ENCODE measurements at places on chromosomes 1 and 21.

DNA sequence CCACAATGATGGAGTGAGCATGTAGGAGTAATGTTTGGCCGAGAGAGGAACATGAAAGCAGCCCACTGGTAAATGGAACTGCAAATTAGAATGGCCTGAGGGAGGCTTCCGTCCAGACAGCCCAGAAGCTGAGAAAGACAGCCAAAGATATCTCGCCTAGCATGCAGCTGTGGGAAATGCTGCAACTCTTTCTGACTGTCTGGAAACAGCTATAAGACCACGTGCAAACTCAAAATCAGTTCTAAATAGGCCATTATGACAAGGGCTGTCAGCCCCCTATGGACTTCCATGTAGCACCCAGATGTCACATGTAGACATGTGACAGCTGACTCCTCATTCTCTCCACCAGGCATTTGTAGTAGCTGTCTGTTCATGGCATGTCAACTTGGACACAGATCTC is 62.9 kb upstream of the ATP1A1 start:
- no peak for DNase-seq

- no peak for DNase-seq
These were observed 84.8 kb downstream of the HUNK start for GRCh38 chr21:31957631-31958030.

- no peak for DNase-seq
These were observed 42.7 kb downstream of the ATP5PF start for GRCh38 chr21:25691976-25692375.

GRCh38 chr1:208211921-208212843 is 32.0 kb downstream of the PLXNA2 start:
- no peak for DNase-seq

- no peak for DNase-seq
These were observed 12.4 kb downstream of the PEA15 start for GRCh38 chr1:160217481-160218051.

DNA sequence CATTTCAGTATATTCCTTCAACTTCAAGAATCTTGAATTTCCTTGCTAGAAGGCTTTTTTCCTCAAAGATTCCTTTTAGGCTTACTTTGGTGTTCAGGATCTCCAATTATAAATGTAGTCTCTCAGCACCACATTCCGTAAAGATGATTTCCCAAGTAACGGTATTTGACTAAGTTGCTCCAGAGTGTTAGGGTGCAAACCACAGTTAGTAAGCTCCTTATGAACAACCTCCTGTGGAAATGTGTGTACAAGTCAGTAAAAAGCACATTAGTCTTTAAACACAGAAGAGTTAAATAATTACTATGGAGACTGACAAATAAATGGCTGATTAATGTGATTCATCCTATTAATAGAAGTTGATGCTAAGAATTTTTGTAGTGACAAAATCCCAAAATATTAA is 10.3 kb downstream of the DONSON start:
- DNase-seq, result no peak

GRCh38 chr1:29569971-29570634 is 333.8 kb downstream of the PTPRU start:
- DNase-seq, result no peak

DNA sequence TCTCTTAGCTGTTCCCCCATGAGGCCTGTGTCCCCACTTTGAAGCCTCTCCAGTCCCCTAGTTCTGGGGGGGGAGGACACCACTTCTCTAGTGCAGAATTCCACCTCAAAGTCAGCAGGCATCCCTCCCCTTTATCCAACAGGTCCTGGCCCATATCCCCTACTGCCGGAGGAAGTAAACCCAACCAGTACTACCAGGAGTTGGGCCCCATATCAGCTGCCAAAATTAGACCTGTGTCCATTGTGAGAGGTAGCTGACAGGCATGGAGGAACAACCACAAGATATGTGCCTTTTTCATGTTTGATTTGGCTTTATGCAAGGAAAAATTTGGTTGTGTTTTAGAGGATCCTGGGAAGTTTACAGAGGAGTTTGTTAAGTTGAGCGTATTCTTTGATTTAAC is 22.1 kb upstream of the SLC6A9 start:
- no peak for DNase-seq

Data from H9 (cell line).